GM12878 (cell line): ENCODE measurements at places on chromosomes 5 and 9. TPM values are rescaled to one million over a fixed set of nuclear protein-coding genes. Genes with fewer than 3 reads are reported as not detected.

- no peaks in the 10 kb centered on the region for H3K36me3 ChIP-seq
- no peak overlapping the region for H3K27ac ChIP-seq
- DNase-seq = no peak
- H3K4me3 ChIP-seq = no peak overlapping the region
- no peaks in the 10 kb centered on the region for H3K4me1 ChIP-seq
Observed at GRCh38 chr9:79254900-79255650, 316.7 kb upstream of the TLE4 start.

DNA sequence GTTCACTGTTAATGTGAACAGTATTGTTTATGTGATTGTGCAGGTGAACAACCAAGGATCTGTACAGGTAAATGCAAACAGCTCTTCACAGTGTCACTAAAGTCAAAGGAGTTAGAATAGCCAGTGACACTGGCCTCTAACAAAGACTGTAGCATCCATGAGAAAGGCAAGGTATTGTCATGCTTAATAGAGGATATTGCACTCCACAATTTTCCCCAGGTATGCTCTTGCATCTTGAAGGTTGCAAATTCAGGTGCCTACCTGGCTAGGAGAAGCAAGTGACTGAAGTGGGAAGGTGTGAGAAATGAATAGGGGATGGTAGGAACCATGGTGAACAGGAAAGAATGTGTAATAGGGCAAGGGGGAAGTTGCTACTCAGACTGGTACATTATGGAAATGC, 101.2 kb upstream of the EFNA5 start:
- H3K36me3 ChIP-seq = no peaks in the 10 kb centered on the region
- H3K27me3 ChIP-seq = no peaks in the 10 kb centered on the region
- H3K27ac ChIP-seq = no peak overlapping the region
- H3K4me1 ChIP-seq = no peaks in the 10 kb centered on the region
- DNase-seq = no peak

GRCh38 chr9:81604306-81605169, 84.8 kb downstream of the TLE1 start:
- H3K27me3 ChIP-seq = no peaks in the 10 kb centered on the region
- no peak overlapping the region for H3K27ac ChIP-seq
- no peaks in the 10 kb centered on the region for H3K36me3 ChIP-seq
- no peaks in the 10 kb centered on the region for H3K4me1 ChIP-seq
- no peak for DNase-seq

DNA sequence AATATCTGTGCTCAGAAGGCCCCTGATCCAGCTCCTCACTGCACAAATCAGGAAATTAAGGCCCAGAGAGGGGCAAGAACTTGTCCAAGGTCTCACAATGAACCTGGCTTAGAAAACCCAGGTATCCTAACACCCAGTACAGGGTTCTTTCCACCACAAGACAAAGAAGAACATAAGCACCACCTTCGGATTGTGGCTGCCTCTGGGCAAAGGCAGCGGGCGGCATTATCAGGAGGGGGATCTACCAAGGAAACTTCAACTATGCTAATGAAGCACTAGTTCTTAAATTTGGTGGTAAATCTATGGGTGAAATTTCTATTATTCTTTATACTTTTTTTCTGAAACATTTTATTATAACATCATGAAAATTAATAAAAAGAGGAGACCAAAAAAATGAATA, 17.9 kb downstream of the ANXA6 start:
- H3K36me3 ChIP-seq = peaks cover 57% of the 10 kb centered on the region
- no peaks in the 10 kb centered on the region for H3K27me3 ChIP-seq
- DNase-seq = no peak
- H3K27ac ChIP-seq = no peak overlapping the region
- H3K4me3 ChIP-seq = no peak overlapping the region

- no peaks in the 10 kb centered on the region for H3K27me3 ChIP-seq
- H3K4me1 ChIP-seq = no peaks in the 10 kb centered on the region
Observed at GRCh38 chr9:15735083-15735857, 182.4 kb downstream of the CCDC171 start.

DNA sequence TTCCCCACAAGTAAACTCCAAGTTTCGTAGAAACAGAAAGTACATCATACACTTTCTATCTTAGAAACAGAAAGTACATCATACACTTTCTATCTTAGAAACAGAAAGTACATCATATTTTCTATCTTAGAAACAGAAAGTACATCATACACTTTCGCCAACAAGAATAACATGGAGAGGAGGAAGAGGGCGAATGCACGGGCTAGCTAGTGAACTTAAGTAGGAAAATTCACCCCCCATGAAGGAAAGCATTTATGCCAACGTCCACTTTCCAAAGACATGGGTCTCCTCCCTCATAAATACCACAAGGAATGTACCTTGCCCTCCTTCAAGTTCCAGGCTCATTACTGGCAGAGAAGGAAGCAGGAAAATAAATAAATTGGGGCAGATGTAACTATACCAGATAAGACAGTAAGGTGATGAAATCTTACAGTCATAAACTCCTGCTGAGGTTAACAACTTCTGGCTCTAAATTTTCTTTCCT, 64.7 kb downstream of the FRMD3 start:
- DNase-seq = peak; percentile 28
- peak overlapping the region; percentile 71 for H3K27ac ChIP-seq
- H3K27me3 ChIP-seq = no peaks in the 10 kb centered on the region
- no peaks in the 10 kb centered on the region for H3K36me3 ChIP-seq

DNA sequence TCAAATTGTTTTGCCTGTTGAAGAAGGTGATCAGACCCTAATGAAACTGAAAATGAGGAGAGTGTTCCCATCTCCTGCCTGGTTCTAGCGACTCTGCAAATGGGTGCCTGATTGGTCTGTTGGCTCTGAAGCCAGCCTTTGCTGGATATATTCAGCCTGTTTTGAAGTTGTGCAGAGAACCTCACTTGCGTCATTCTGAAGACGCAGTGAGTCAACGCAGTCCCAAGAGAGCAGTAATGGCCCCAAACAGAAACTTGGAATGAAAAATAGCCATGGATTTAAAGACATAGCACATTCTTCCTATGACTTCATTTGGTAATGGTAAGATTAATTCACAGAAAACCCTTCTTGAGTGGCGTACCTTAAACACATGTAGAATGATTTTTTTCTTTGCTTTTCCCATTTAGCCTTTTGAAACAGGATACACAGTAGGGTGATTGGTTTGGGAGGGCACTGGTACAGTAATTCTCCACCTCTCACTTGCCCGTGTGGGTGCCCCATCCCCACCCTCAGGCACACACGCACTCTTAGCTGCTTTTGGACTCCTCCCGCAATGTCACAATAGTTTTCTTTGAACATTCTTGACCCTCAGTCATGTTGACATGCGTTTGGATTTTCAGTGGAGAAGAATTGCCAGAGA, 54.1 kb upstream of the ABL1 start:
- no peak overlapping the region for H3K4me3 ChIP-seq
- DNase-seq = no peak
- no peaks in the 10 kb centered on the region for H3K4me1 ChIP-seq
- no peaks in the 10 kb centered on the region for H3K36me3 ChIP-seq
- no peaks in the 10 kb centered on the region for H3K27me3 ChIP-seq

- no peak for DNase-seq
- H3K4me1 ChIP-seq = no peaks in the 10 kb centered on the region
- no peak overlapping the region for H3K27ac ChIP-seq
- H3K4me3 ChIP-seq = no peak overlapping the region
- H3K36me3 ChIP-seq = peaks cover 6% of the 10 kb centered on the region; the same call in 1 of the 2 replicates
Observed at GRCh38 chr5:172943906-172944305, 15.3 kb upstream of the RPL26L1 start.

DNA sequence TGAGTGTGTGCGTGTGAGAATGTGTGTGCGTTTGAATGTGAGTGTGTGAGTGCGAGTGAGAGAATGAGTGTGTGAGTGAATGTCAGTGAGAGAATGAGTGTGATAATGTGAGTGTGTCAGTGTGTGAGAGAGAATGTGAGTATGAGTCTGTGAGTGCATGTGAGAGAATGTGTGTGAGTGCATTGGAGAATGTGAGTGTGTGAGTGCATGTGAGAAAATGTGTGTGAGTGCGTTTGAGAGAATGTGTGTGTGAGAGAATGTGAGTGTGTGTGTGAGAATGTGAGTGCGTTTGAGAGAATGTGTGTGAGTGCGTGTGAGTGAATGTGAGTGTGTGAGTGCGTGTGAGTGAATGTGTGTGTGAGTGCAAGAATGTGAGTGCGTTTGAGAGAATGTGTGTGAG, 39.0 kb upstream of the LHX2 start:
- H3K4me1 ChIP-seq = no peaks in the 10 kb centered on the region
- H3K36me3 ChIP-seq = no peaks in the 10 kb centered on the region
- no peak overlapping the region for H3K4me3 ChIP-seq
- DNase-seq = no peak

DNA sequence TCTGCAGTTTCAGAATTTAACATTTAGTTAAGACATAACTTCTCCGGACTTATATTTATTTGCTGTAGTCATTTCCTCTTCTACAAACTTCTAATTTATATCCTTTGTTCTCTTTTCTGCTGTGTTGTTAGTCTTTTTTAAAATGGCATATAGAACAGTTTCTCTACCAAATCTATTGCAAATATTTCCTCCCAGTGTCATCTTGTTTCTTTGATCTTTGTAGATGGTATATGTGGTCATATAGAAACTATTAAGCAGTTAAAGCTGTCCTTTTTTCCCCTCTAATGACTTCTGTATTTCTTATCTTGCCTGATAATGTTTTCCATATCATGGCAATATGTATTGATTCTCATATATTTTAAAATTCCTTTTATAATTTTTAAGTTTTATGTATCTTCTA, 264.5 kb downstream of the MCTP1 start:
- no peak overlapping the region for H3K4me3 ChIP-seq
- H3K27ac ChIP-seq = no peak overlapping the region
- no peaks in the 10 kb centered on the region for H3K36me3 ChIP-seq
- H3K4me1 ChIP-seq = peaks cover 16% of the 10 kb centered on the region

GRCh38 chr5:28397502-28397941, 1359.1 kb upstream of the CDH9 start:
- H3K27ac ChIP-seq = no peak overlapping the region
- H3K4me1 ChIP-seq = no peaks in the 10 kb centered on the region

GRCh38 chr5:147554261-147554817, 44.5 kb upstream of the DPYSL3 start:
- H3K36me3 ChIP-seq = no peaks in the 10 kb centered on the region
- H3K27me3 ChIP-seq = no peaks in the 10 kb centered on the region
- H3K4me1 ChIP-seq = no peaks in the 10 kb centered on the region
- DNase-seq = no peak
- H3K27ac ChIP-seq = no peak overlapping the region
- H3K4me3 ChIP-seq = no peak overlapping the region

DNA sequence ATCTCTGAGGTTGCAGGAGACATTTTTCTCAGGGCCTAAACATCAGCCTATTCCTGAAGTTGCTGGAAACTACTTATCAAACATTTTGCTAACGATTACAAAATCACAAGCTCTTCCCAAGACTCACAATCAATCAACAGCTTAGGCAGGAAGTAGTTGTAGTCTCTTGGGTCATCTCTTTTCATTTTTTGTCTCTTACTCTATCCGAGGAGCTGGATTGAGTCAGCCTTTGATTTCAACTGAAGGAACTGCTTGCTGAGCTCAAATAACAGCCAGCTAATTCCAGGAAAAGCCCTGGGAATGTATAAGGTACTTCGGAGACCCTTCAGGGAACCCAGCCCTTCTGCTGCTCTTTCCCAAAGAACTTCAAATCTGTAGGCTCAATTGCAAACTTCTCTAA, 398.9 kb downstream of the PLK2 start:
- no peak overlapping the region for H3K4me3 ChIP-seq
- no peaks in the 10 kb centered on the region for H3K27me3 ChIP-seq
- DNase-seq = no peak
- H3K36me3 ChIP-seq = no peaks in the 10 kb centered on the region
- no peak overlapping the region for H3K27ac ChIP-seq

GRCh38 chr5:174872271-174872670, 147.9 kb downstream of the MSX2 start:
- H3K27ac ChIP-seq = no peak overlapping the region
- DNase-seq = no peak
- no peaks in the 10 kb centered on the region for H3K36me3 ChIP-seq
- no peaks in the 10 kb centered on the region for H3K4me1 ChIP-seq
- H3K4me3 ChIP-seq = no peak overlapping the region

DNA sequence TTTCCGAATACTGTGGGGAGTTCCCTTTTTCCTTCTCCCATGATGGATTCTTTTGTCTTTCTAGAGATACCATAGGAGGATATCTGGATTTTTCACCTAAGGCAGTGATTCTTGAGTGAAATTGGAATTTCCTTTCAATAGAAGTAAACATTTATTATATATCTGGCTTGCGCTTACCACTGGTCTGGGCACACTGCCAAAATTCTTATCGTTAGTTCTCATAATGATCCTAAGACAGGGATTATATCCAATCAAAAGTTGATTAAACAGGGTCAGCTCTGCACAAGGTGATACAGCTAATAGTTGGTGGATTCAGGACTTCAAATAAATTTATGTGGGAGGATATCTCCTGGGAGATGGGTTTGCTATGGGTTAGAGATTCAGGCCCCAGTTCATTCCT, 9.6 kb downstream of the TLE4 start:
- H3K27me3 ChIP-seq = no peaks in the 10 kb centered on the region
- no peak overlapping the region for H3K4me3 ChIP-seq
- no peak for DNase-seq
- H3K36me3 ChIP-seq = peaks cover 2% of the 10 kb centered on the region

GRCh38 chr5:54964405-54964804, 21.0 kb downstream of the ESM1 start:
- DNase-seq = no peak
- H3K27me3 ChIP-seq = no peaks in the 10 kb centered on the region
- H3K4me1 ChIP-seq = no peaks in the 10 kb centered on the region
- H3K27ac ChIP-seq = no peak overlapping the region
- no peak overlapping the region for H3K4me3 ChIP-seq

GRCh38 chr5:38554403-38554802, 2.0 kb downstream of the LIFR start:
- no peak overlapping the region for H3K27ac ChIP-seq
- peaks cover 11% of the 10 kb centered on the region; the same call in 1 of the 2 replicates for H3K27me3 ChIP-seq
- no peak overlapping the region for H3K4me3 ChIP-seq
- H3K36me3 ChIP-seq = no peaks in the 10 kb centered on the region
- no peak for DNase-seq
- H3K4me1 ChIP-seq = no peaks in the 10 kb centered on the region

GRCh38 chr5:150615141-150615699, 25.2 kb upstream of the SYNPO start:
- no peaks in the 10 kb centered on the region; the same call in 1 of the 2 replicates for H3K27me3 ChIP-seq
- H3K36me3 ChIP-seq = no peaks in the 10 kb centered on the region

DNA sequence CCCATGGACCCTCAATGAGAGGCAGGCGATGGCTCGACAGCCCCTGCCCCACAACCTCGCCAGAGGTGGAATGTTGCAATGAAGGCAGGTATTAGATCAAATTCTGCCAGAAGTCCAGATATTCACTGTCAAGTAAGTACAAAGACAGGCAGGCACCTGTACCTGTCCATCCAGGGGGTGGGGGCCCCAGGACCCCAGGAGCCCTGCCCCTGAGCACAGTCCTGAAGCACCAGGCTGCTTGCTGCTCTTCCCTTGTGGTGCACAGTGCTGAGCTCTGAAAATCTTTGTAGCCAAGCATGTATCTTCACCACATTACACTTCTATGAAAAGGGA, 26.2 kb upstream of the HMCN2 start:
- H3K4me3 ChIP-seq = no peak overlapping the region
- no peaks in the 10 kb centered on the region for H3K36me3 ChIP-seq
- no peak for DNase-seq
- no peaks in the 10 kb centered on the region for H3K27me3 ChIP-seq
- peaks cover 19% of the 10 kb centered on the region for H3K4me1 ChIP-seq

CCDC183 gene
- total RNA-seq = 0.27 TPM in 1 of 2 replicates, not detected in the other

CXCL14 gene
- not detected in 2 replicates for total RNA-seq
